OCI-M1 (cell line): ENCODE measurements at places on chromosomes 7 and 10.

GRCh38 chr10:86756511-86757112, at the start of gene BMPR1A:
BMPR1A (plus strand) TSS chr10:86756619; CDS start chr10:86876019, 119,400 bp downstream.
- no peak for DNase-seq

- peak; percentile 79 for DNase-seq
These were observed 50.4 kb downstream of the ADRA2A start for GRCh38 chr10:111127081-111127848.

DNA sequence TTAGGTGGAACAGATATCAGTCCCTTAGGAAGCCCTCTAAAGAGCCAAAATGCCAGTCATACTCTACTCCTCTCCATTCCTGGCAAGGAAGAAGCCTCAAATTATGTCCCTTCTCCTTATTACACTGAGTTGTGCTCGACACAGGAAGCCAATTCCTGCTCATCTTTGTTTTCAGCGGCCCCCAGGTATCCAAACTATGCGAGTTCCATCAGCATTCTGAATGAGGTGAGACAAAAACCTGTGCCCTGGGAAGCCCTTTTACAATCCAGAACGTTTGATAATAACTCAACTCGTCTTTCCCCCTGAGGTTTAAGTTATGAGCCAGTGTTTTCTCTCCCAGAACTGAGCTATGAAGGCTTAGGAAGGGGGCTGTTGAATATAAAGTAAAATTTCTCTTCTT, 580.5 kb downstream of the NXPH1 start:
- no peak for DNase-seq

- DNase-seq: no peak
These were observed 655.4 kb upstream of the MKI67 start for GRCh38 chr10:128781637-128782036.

GRCh38 chr10:47339759-47340607, 8.2 kb upstream of the RBP3 start:
- DNase-seq: peak; percentile 60

DNA sequence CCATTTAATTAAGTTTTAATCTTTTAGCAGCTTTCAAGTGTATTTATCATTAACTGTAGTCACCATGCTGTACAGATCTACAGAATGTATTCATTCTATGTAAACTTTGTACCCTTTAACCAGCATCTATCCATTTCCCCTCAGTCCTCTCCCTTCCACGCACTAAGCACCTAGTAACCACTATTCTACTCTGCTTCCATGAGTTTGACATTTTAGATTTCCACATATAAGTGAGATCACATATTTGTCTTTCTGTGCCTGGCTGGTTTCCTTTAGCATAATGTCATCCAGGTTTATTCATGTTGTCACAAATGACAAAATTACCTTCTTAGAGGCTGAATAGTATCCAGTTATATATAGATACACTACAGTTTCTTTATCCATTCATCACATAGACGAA, 79.7 kb downstream of the BTAF1 start:
- no peak for DNase-seq

DNA sequence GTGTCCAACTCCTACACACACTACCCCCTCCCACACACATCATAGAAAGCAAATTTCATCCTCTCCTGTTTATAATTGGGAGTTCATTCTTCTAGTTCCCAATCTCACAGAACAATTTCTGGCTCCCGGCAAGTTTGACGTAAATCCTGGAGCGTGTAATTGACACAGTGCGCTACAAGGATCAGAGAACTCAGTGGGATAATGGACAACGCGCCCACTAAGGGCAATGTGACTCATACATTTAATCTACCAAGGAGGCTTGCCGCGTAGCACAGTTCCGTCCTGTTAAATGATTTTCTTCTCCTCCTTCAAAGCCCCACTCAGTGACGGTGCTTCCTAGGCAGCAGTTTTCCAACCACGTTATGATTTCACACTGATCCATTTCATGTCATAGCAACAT, 277.6 kb downstream of the SFMBT2 start:
- no peak for DNase-seq

DNA sequence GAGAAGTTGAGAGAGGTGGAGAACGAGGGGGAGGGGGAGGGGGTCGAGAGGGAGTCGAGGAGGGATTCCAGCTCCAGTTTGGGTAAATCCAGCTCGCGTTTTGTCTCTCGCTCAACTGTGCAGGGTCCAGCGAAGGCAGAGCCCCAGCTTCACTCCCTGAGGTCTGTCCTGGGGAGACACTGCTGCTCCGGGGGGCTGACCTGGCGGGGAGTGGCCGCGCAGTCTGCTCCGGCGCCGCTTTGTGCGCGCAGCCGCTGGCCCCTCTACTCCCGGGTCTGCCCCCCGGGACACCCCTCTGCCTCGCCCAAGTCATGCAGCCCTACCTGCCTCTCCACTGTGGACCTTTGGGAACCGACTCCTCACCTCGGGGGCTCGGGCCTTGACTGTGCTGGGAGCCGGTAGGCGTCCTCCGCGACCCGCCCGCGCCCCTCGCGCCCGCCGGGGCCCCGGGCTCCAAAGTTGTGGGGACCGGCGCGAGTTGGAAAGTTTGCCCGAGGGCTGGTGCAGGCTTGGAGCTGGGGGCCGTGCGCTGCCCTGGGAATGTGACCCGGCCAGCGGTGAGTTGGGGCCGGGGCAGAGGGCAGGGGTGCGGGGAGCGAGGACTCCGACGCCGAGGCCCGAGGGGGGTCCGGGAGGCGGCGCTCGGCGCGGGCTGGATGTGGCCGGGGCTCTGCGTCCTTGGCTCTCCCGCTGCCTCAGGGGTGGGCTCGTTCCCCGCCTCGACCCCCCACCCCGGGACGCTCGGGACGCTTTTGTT, at the start of gene TET1:
Gene TET1 (plus strand): TSS at position 152 of the 757 bp plus-strand sequence. CDS start 12,002 bp downstream, outside the sequence.
- peak; percentile 91 for DNase-seq

DNA sequence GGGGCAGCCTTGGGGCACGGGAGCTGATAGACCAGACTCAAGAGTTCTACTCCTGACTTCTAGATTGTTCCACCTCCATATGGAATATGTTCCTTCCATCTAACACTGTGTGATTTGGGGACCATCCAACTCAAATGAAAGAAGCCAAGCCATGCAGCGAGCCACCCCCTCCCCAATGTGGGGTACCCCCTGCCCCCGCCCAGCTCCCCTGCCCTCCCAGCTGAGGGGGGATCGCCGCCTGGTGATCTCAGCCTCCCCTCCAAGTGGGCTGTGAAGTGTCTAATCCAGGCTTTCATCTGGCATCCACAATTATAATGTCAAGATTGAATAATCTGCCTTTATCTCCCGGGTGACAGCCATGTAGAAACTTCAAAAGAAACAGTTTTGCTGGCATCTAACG, 246.1 kb downstream of the RPS24 start:
- DNase-seq: no peak

DNA sequence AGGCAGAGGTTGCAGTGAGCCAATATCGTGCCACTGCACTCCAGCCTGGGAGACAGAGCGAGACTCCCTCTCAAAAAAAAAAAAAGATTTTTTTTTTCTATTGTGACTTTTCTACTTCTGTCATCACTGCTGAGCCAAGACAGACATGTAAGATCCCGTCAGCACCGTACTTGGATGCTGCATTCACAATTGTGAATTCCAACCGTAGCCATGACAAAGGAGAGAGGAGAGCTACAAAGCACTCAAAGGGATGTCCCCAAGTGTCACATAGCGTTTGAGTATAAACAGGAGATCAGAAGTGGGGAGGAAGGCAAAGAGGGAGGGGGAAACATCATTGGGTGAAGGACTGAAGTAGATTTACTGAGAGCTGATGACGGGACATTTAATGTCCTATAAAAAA, 144.2 kb downstream of the PRPF18 start:
- no peak for DNase-seq

GRCh38 chr7:72408966-72409637, 3.0 kb downstream of the CALN1 start:
- no peak for DNase-seq

- no peak for DNase-seq
These were observed 15.9 kb downstream of the C10orf90 start for GRCh38 chr10:126654579-126654978.

GRCh38 chr7:31720366-31720765, 33.4 kb downstream of the PPP1R17 start:
- no peak for DNase-seq

DNA sequence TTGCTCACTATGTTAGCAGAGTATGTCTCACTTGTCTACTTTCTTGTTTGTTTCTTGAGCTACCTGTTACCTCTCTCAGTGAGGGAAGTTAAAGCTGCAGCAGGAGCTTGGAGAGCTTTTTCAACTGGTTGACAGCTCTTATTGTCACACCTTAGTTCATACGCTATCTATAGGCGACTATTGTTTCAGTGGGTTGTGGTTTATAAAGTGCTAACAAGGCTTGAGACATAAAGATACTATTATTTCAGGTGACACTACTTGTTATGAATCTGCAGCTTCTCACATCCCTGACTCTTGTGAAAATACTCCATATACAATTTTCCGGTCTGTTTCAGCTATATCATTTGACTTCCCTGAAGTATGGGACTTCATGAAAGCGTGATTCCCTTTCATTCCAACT, 167.4 kb downstream of the CSTF2T start:
- no peak for DNase-seq

GRCh38 chr10:106360870-106361269, 803.6 kb downstream of the SORCS1 start:
- DNase-seq: no peak

GRCh38 chr7:29467193-29467926, 96.3 kb upstream of the PRR15 start:
- no peak for DNase-seq

DNA sequence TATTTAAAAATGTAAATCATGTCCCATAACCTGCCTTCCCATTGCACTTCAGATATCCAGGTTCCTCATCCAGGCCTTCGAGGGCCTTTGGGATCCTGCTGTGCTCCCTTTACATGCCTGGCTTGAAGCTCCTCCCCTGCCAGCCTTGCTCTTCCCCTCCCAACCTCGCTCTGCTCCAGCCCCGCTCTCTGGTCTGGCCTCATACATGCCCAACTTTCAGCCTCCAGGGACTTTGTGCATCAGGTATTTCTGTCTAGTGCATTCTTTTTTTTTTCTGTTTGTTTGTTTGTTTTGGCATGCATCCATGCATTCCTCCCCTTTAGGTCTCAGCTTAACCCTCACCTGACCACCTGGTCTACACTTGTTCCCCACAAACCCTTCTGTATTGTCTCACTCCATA, 160.3 kb downstream of the SNX10 start:
- DNase-seq: no peak

DNA sequence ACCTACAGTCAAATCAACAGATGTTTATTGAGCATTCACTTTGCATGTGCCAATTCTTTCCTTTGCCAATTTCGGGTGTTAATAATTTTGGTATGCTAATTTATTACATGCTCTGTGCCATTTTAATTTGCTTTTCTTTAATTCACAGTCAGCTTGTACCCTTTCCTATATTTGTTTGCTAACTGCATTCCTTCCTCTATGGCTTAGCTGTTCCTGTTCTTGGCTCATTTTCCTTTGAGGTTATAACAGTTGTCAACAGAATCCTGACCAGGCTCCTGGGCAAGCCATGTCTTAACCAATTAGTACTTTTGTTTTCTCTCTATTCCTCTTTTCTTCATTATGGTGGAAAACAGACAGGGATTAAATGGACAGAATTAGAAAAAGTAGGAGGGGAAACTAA, 73.6 kb upstream of the RPA3 start:
- DNase-seq: no peak

DNA sequence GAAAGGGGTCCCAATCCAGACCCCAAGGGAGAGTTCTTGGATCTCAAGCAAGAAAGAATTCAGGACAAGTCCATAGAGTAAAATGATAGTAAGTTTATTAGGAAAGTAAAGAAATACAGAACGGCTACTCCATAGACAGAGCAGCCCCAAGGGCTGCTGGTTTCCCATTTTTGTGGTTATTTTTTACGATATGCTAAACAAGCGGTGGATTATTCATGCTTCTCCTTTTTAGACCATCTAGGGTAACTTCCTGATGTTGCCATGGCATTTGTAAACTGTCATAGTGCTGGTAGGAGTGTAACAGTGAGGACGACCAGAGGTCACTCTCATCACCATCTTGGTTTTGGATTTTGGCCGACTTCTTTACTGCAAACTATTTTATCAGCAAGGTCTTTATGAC, 1033.4 kb downstream of the SORCS3 start:
- DNase-seq: peak; percentile 15

GRCh38 chr10:60541451-60541850, 151.8 kb upstream of the ANK3 start:
- DNase-seq: no peak

GRCh38 chr10:63255316-63255715, 122.2 kb downstream of the NRBF2 start:
- DNase-seq: no peak

GRCh38 chr10:15588635-15589508, 130.8 kb downstream of the ITGA8 start:
- no peak for DNase-seq

- DNase-seq: no peak
These were observed 10.7 kb downstream of the FBXL13 start for GRCh38 chr7:103063895-103064294.

- DNase-seq: no peak
These were observed 447 bp downstream of the RSU1 start for GRCh38 chr10:16816830-16817124.
